ENCODE measurements at places on chromosomes 5 and 9.

DNA sequence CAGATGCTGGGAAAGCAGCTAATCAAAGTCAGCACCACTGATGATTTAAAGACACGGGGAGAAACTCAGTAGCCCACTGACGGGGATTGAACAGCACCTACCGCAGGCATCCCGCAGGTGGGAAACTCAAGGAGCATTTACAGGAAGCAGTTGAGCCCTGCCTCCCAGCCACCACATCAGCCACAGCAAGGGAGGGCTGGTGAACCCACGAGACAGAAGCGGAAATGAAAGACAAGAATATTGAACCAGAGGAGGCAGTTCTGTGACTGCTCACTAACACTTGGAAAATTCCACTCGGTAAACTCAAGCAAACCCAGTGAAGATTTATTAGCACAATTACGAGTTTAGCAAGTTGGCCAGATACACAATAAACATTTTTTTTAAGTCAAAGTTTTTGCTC, 10.6 kb upstream of the FAM163B start:
- no peak for DNase-seq

DNA sequence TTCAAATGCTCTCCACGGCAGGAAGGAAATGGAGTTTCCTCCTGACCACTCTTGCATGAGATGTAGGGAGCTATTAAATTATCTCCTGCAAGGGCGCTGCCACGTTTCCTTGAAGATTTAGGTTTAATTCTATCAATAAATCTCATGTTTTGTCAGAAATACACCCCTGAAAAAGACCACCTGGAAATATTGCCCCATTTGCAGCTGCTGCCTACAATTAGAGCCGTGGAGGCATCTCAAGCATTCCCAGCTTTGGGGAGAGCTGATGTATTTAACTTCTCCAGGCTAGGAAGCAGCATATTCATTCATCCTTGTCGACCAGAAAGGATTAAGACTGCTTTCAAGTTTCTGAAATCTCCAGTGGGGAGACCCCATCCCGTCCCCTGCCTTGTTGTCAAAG, 40.5 kb downstream of the CCNJL start:
- no peak for DNase-seq

DNA sequence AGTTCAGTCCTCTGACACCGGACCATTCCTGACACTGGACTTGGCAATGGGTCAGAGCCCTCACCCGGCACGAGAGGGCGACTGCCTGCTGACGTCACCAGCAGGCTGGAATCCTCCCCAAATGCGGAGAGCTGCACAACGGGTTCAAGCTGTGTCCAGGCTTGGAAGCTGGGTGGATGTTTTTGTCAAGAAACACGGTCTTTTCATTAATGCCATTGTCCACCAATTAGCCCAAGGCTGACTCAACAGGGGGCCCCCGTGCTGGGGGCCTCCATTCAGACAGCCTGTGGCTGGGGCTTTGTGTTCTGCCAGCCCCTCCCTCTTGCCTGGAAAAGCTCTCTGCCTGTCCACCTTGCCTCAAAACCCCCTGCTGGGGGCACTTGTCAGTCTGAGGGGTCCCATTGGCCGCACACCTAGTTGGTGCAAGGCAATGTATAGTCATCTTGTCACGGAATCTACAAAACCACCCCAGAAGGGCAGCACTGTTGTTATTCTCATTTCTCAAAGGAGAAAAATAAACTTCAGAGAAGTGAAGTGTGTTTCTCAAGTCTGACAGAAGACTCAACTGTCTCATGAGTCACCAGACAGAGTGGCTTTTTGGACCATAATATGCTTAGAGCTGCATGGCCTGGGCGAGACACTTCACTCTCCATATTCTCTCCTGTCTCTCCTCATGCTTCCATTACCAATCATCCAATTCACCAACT, 24.6 kb downstream of the NDUFA8 start:
- no peak for DNase-seq

DNA sequence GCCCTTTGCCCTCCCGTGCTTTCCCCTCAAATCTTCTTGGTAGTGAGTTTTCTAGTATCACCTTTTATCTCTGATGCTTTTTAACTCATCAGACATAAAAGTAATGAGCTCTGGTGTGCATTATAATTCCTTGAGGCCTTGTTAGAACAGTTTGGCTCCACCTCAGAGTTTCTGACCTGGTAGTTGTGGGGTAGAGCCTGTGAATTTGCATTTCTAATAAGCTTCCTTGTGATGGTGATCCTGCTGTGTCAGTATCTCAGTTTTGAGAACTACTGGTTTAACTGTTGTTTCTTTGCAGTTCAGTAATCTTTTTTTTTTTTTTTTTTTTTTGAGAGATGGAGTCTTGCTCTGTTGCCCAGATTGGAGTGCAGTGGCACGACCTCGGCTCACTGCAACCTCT, 31.1 kb downstream of the UBE2D2 start:
- no peak for DNase-seq

DNA sequence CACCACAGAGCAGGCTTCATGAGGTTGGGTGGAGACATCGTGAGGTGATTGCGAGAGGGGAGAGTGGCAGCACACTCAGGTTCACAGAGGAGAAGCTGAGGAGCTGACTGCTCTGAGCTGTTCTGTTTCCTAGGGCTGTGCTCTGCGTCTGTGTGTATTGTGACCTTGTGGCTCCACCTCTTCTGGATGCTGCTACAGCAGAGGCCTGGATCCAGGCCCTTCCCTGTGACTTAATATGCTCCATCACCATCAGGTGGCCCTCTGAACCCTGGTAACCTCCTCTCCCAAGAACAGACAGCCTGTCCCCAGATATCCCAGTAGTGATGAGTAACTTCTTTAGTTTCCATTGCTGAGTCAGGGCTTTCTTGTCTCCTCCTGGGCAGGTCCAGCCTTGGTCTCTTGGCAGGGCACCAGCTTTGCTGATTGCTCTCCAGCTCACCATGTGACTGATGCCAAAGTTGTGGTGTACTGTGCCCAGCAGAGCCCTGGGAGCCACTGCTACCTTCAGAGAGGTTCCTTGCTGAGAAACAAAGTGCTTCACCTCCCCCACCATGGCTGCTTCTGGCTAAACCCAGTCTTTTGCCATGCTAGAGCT, 212.8 kb upstream of the CHD1 start:
- no peak for DNase-seq

DNA sequence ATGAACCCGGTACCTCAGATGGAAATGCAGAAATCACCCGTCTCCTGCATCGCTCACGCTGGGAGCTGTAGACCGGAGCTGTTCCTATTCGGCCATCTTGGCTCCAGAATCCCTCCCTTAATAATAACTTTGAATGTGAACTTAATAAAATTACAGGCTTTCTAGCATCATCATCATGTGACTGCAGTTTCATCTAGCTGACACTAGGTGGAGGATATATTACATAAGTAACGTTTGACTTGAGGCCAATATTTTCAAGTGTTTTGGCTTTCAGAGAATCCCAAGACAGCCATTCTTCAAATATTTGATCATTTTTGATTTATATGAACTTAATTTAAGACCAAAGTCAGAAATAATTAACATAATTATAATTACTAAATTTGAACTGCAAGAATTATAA, 474.9 kb upstream of the CDH10 start:
- no peak for DNase-seq

- DNase-seq, result no peak
These were observed 52.3 kb downstream of the CAST start for GRCh38 chr5:96714450-96714849.

GRCh38 chr5:180598316-180598701, 7.0 kb upstream of the SCGB3A1 start:
- DNase-seq, result no peak

- no peak for DNase-seq
These were observed 72.5 kb upstream of the RXRA start for GRCh38 chr9:134253606-134254205.

DNA sequence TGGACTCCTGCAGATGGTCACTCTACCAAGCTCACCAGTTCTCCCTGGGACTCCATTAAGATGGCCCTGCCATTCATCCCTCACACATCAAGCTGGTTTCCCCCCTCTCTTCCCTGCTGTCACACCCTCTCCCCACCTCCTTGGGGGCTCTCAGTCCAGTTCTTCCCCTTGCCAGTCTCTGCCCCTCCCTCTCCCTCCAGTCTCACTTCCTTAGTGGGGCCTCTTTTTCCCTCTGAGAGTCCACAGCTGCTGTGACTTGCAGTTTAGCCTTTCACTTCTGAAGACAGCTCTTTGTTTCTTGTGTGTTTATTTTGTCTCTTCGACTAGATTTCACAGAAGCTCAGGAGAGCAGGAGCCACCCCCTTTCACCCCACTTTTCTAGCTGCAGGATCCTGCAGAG, 10.5 kb downstream of the DOCK2 start:
- DNase-seq, result no peak

GRCh38 chr9:14104496-14104895, 209.4 kb downstream of the NFIB start:
- DNase-seq, result no peak

GRCh38 chr9:122346478-122347347, 24.1 kb upstream of the PTGS1 start:
- no peak for DNase-seq

DNA sequence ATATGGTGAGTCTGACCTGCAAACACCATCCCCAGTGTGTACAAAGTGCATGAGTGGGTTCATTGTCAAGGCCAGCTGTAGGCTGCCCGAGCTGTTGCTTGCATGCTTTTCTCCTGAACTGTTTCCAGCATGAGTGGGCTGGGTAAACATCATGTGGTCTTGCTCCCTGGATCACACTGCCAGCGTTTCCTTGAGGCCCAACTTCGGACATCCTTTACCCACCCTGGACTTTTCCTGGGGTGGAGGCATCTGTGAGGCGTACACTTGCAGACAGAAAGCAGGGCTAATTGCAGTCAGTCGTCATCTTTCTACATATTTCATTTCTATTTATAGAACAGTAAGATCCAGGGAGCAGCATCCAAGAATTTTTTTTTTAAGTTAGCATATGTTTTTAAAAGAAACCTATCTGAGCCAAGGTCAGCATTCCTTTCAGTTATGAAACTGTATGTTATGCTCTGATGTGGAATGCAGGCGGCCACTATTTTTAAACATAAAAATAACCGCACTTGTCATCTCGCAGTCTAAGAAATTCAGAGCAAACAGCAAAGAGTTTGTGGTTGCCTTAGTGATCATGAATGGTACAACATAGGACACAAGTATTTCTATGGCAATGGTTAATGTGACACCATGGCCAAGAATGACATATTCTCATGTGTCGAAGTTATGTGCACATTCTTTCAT, 106.5 kb upstream of the DMRT1 start:
- peak; percentile 50 for DNase-seq

DNA sequence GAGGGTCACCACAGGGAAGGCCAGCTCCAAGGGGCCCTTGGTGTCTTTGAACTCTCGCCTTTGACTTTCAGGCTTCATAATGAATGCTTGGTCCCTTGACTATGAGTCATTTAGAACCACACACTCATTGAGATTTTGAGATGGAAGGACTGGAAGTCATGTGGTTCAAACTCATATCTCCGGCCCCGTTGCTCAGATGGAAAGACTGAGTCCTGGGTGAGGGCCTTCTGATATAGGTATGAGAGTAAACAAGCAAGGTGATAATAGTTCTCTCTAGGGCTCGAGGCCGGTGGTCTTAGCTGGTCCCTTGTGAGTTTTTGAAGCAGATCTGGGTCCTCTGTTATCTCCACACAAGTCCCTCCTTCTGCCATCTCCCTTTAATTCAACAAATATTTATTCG, 210.6 kb downstream of the PAX5 start:
- DNase-seq, result no peak

DNA sequence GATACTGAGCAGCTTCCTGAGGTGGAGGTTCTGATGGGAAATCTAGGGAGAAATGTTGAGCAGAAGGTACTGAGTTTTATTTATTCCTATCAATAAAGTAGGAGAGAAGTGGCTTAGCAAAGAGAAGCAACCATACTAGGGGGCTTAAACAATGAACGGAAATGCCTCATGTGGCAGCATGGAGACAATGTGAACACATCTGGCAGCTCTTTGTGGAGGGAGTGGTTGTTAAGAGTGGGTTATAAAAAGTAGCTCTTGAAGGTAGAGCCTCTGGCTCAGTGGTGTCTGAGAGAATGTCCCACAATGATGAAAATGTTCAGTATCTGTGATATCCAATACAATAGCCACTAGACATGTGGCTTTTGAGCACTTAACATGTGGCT, 52.7 kb upstream of the EQTN start:
- no peak for DNase-seq

- no peak for DNase-seq
These were observed 131.1 kb downstream of the CHSY3 start for GRCh38 chr5:130035388-130035787.

DNA sequence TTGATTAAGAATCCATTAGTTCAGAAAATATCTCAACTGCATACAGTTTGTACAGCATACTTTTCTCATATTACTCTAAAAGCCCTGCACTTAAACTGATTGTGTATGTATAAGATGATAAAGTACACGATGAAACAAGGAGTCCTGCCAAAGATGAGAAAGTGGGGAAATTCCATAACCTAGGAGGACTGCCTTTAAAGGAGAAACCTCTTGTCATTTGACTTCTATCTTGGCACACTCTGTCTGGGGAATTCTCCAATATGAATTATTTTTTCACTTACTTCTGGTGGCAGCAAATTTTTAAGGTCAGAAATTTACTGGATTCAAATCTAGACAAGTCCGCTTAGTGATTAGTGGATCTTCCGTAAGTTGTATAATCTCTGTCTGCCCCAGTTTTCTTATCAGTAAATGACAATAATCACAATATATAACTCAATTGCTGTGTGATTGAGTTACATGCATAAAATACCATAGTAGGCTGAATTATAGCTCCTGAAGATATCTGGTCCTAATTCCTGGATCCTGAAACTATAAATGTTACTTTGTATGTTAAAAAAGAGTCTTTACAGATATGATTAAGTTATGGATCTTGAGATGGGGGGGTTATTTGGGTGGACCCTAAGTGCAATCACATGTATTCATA, 17.0 kb upstream of the ISOC1 start:
- no peak for DNase-seq

DNA sequence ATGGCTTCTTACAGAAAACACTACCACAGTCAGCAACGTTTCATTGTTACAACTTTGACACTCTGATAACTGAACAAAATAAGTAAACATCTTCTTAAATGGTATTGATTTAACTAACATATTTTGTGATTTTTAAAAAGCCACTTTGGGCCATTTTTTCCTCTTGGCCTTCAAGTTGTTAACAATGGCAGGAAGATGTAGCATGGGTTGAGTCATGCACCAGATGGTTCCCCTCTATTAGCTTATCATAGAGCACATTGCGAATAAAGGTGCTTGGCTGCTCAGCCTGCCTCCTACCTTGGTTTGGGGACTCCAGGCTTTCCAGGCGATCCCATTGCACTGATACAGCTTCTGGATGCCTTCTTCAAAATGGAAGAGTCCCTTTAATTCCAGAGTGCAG, 24.1 kb upstream of the CER1 start:
- DNase-seq, result no peak

GRCh38 chr5:123033157-123033671, 3.3 kb downstream of the PPIC start:
- DNase-seq, result no peak

- peak; percentile 36 for DNase-seq
These were observed 128.1 kb downstream of the ACTL7B start for GRCh38 chr9:108727580-108728111.

GRCh38 chr5:35908814-35909213, 29.6 kb downstream of the CAPSL start:
- DNase-seq, result no peak

DNA sequence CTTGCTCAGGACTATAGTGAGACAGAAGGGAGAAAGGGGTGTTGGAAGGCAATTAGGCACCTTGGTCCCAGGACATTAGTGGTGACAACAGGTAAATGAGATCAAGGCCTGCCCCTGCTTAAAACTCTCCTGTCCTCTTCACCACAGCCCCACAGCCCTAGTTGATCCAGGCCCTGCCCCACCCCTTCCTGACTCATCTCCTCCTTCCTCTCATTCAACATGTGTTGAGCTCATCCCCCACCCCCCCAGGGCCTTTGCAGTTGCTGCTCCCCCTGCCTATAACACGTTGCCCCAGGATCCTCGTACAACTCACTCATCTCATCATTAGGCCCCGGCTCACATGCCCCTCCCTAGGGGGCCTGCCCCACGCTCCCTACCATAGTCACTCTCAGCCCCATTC, 66.8 kb downstream of the TSPAN17 start:
- DNase-seq, result no peak

Data from occipital lobe (tissue), 3 donors.